ENCODE measurements at places on chromosomes 2 and 18.

DNA sequence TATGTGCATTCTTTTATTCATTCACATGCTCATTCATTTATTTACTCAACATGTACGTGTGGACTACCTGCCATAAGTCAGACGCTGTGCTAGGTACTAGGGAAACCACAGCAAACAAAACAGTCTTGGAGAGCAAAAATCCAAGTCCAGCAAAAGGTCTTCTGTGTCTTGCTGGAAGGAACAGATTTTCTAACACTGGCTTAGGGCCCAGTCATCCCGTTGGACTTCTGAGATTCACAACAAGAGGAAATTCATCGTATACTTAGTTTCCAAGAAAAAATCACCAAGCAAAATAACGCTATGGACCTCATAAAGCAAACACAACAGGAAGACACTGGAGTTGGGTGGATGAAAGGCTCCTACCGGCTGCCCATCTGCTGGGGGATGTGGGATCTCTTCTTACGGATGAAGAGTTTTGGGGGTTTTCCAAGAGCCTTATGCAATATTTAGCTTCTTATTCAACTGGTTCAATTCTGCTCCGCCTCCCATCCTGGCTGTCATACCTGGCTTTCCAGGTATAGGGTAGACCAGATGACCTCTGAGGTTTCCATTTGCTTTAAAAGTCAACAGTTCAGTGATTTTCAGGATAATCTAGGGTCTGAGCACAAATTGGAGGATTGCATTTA lies 262.7 kb downstream of the HAUS1 start:
- DNase-seq = no peak

DNA sequence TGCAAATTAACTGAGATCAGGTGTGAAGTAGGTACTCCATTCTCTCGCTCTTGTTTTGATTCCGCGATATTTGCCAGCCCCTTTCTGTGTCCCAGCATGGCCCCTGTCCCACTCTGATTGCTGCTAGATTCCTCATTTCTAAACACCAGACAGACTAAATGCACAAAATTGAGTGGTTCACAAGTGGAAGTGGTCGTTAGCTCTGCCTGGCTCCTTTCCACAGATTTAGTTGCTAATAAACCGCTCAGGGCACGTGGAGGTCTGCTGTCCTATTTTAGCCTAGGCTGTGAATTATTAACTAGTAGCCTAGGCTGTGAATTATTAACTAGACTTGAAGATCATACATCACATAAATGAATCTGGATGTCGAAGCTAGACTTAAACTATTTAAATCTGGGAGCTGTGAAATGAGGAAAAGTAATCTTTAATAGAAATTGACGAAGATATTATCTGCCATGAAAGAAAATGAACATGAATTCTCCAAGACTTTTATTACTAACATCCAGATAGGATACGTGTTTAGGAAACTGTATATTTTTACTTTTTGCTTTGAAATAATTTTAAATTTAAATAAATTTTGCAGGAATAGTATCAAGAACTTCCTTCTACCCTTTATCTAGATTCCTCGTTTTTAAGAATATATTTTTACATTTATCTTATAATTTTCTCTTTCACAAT lies 3.7 kb downstream of the IL1RL2 start:
- no peak for DNase-seq

GRCh38 chr2:146143971-146144370 lies 1624.1 kb upstream of the ZEB2 start:
- DNase-seq = no peak

DNA sequence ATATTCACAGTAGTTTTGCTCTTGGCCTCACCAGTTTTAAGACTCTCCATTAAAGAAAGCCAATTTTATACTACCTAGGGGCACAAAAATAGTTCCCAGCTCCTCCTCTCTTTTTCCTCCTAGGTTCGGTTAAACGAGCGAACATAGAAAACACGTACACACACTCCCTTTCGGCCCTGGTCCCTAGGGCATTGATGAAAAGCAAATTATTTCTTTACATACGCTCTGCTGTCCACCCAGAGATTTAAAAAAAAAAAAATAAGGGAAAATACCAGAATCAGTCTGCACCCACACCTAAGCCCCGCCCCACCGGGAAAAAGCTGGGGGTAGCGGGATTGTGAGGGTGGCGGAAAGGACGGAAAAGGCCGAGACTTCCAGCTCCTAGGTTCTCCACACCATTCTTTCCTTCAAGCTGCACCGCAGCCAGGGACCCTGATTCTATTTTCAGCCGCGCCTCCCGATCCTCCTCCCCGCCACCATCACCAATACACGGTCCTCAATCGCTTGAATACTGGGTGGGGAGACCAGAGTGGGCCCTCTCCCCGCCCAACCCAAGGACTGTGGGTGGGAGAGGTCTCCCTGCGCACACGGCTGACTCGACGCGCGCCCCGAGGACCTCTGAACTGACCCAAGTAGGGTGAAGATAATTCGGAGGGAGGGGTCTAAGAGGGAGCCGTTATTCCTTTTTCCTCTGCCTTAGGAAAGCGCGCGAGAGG lies 769 bp downstream of the ATF2 start:
- DNase-seq = peak; percentile 36

GRCh38 chr2:215737477-215737876 lies 275.9 kb downstream of the MREG start:
- no peak for DNase-seq

- no peak for DNase-seq
Observed at GRCh38 chr2:157957596-157957995, 81.5 kb upstream of the ACVR1 start.

DNA sequence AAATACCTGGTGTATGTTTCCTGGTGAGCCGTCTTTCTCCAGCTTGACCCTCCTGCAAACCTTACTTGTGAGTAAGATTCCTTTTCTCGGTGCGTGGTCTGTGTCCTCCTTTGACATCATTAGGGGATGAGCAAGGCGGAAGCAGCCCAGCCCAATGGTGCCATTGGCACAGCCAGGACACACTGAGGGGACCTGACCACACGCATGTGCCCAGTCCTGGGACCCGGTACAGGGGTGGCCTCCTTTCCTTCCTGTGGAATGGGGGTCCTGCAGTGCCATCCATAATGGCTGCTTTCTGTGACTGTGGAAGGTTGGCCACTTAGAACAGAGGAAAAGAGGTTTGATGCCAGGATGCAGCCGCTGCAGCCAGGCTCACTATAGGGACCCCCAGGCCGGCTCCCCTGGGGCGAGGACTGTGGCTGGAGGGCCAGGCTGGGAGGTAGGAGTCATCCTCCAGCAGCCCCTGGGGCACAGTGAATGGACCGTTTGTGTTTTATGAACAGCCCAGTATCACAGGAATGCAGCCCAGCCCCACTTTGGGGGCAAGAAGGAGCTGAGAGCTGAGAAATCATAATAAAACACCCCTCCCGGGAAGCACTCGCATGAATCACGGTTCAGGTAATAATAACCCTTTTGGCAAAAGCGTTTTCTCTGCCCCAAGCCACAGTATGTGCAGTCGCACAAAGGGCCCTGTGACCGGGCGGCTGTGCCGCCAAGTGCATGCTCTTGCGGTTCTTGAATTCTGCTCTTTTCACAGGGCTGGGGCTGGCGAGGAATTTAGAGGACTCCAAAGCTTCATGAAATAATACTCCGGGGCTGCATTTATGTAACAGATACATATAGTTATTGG lies 73.2 kb downstream of the ASB1 start:
- no peak for DNase-seq

DNA sequence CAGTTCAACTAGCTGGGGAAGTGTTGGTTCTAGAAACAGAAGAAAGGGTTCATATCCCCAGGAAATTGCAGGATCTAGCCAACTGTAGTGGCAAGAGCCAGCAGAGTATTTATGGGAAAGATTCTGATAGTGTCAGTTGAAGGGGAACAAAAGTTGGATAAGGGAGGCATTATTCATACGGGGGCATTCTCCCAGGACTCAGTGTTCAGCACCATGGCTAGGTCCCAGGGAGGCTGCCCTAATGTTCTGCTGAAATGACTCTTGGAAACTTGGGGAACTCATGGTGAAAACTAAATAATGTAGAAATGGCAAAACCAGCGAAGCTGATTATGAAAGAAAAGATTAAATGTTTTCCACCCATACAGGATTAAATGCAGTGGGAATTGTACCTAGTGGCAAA lies 543.7 kb downstream of the TRIB2 start:
- no peak for DNase-seq

GRCh38 chr2:108367014-108367413 lies 10.7 kb upstream of the SULT1C4 start:
- no peak for DNase-seq

DNA sequence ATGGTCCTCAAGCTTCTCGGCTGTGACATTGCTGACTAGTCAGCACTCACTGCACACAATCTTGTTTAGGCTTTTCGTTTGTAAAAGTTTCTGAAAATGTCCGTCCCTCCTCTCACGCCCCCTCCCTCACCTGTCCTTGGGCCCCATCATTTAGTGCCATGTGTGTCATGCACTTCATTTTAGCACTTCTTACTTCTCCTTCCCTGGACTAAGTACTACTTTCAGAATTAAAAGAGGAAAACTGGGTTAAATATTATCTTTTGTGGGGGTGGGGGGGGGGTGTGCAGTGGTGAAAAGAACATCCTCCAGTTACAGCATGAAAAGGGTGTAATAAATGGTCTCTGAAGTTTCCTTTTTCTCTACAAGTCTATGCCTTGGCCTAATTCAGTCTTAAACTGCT lies 182.0 kb upstream of the SP5 start:
- DNase-seq = no peak

- DNase-seq = no peak
Observed at GRCh38 chr18:65278939-65279667, 471.7 kb upstream of the CDH7 start.

- peak; percentile 54 for DNase-seq
Observed at GRCh38 chr2:165698444-165698884, 95.6 kb downstream of the GALNT3 start.

- DNase-seq = no peak
Observed at GRCh38 chr2:233961905-233962304, 44.7 kb downstream of the TRPM8 start.

- DNase-seq = peak; percentile 72
Observed at GRCh38 chr18:67519592-67519991, 3.1 kb upstream of the DSEL start.

DNA sequence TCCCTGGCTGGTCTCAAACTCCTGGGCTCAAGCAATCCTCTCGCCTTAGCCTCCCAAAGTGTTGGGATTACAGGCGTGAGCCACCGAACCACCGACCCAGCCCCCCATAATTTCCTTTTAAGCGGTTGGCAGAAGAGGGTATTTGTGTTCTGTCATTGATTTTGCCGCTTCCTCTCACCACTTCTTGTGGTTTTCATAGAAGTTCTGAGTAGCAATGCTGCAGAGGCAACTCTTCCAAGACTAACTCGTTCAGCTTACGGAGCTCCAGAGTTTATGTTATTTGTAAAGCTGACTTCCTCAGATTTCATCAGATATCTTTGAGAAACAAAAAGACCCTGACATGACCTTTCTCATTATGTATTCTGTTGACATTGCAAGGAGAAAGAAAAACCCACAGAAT lies 261.4 kb upstream of the KCNJ3 start:
- DNase-seq = no peak

DNA sequence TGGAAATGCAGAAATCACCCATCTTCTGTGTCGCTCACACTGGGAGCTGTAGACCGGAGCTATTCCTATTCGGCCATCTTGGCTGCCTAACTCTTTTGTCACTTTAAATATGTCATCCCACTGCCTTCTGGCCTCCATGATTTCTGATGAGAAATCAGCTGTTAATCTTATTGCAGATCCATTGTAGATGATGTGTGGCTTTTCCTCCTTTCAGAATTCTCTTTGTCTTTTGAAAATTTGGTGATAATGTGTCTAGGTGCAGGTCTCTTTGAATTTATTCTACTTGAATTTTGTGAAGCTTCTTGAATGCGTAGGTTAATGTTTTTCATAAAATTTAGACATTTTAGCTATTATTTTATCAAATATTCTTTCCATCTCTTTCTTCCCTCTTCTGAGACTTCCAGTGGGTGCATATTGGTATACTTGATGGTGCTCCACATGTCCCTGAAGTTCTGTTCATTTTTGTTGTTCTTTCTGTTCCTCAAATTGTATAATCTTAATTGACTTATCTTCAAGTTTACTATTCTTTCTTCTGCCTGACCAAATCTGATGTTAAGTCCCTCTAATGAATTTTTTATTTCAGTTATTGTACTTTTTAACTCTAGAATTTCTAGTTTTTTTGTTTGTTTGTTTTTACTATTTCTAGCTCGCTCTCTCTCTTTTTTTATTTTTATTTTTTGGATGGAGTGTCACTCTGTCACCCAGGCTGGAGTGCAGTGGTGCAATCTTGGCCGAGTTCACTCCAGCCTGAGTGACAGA lies 90.8 kb upstream of the DLX2 start:
- DNase-seq = no peak

GRCh38 chr18:22676423-22676822 lies 256.7 kb upstream of the RBBP8 start:
- DNase-seq = no peak

GRCh38 chr2:88159955-88160415 lies 10.2 kb upstream of the THNSL2 start:
- DNase-seq = peak; percentile 72

DNA sequence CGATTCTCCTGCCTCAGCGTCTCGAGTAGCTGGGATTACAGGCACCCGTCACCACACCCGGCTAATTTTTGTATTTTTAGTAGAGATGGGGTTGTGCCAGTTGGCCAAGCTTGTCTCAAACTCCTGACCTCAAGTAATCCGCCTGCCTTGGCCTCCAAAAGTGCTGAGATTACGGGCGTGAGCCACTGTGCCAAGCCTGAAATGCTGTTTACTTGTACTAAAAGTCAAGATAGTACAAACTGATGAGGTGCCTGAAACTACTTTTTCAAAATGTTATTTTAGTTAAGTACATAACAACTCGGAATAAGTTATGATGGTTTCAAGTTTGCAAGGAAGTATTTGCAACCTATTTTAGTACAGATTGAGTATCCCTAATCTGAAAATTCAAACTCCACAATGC lies 85.7 kb downstream of the CEP192 start:
- DNase-seq = no peak

DNA sequence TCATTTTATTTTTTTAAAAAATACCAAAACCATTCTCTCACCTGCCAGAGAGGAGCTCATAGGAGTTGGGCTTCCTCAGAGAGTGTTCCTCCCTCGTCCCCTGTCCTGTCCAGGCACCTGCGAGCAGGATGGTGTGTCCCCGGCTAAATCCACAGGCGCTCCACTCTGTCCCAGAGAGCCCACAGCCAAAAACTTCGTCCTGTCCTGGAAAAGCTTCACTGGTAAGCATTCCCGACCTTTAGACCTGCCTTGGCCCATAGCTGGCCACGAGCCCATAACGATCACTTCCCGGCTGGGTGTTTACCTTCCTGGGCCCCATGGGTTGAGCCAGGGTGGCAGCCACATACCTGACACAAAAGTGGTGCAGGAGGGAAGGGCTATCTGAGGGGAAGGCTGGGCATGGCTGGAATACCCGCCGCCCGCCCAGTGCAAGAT lies at the start of gene NGEF:
Gene NGEF, minus strand, starts transcription at position 230 of the 435 bp plus-strand sequence. CDS start 38,366 bp downstream, outside the sequence.
- DNase-seq = no peak

GRCh38 chr18:8889489-8889888 lies 184.1 kb downstream of the MTCL1 start:
- DNase-seq = peak; percentile 66

GRCh38 chr2:158204741-158205165 lies 103.1 kb downstream of the UPP2 start:
- DNase-seq = peak; percentile 31

- DNase-seq = peak; percentile 38
Observed at GRCh38 chr2:70124983-70125480, 37.8 kb downstream of the PCBP1 start.

Data from fibroblast of skin of abdomen (primary cell).